Stimulated activated CD8-positive, alpha-beta memory T cell treated with anti-CD3 and anti-CD28 coated beads, Interleukin-15, amount 100 ng/mL, for 4 hours (primary cell): ENCODE measurements at places on chromosomes 7 and 10.

- DNase-seq, result no peak
These were observed 10.6 kb downstream of the PLEKHS1 start for GRCh38 chr10:113762083-113762482.

DNA sequence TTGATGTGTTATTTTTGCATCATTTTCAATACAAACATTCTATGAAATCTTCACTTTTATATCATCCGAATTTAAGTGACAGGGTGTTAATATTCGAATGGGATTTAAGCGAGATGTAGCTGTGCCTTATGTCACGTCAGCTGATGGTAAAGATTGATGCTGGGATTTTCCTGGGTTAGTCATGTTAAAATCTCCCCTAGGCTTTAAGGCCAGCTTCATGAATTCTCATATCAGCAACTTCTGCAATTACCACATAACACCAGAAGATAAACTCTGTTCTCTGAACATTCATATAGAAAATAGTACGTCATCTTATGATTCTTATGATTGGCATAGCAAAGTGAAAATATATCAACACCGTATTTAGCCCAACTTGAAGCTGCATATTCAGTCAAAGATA lies 669.2 kb downstream of the PCDH15 start:
- DNase-seq, result no peak

- no peak for DNase-seq
These were observed 11.4 kb downstream of the GIMAP6 start for GRCh38 chr7:150620617-150621371.

DNA sequence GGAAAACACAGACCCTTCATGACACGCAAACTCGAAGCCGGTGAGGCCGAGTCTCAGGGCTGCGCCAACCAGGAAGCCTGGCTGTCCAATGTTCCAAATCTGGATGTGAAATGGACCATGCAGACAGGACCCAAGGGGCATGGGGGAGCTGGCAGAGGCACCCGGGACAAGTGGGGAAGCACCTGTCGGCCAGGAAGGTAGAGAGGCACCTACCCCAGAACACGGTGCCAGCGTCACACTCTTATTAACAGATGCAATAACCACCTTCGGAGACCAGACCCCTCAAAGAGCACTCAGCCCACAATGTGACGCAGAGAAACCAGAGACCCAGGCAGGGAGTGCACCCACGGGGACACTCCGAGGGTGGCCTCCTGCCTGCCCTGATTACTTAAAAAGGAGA lies 88.3 kb upstream of the PDGFA start:
- DNase-seq, result no peak

GRCh38 chr7:368651-369475 lies 78.9 kb downstream of the FOXL3 start:
- DNase-seq, result no peak

DNA sequence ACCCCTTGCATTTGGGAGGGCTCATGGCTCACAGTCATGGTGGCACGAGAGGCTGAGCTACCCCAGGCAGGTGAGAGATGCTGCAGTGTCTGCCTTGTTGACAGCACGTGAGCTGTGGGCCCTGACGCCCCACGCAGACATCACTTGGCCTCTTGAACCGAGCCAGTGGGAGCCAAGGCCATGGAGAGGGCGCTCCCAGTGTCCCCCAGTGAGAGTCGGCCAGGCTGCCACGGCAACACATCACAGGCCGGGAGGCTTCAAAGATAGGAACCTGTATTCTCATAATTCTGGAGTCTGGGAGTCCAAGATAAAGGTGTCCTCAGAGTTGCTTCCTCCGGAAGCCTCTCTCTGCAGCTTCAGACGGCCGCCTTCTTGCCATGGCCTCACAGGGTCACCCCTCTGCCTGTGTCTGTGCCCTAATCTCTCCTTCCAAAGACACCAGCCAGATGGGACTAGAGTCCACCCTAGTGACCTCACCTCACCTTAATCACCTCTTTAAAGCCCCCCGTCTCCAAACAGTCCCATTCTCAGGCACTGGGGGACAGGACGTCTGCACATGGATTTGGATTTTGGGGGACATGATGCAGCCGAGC lies 119.6 kb downstream of the KLF6 start:
- DNase-seq, result no peak

DNA sequence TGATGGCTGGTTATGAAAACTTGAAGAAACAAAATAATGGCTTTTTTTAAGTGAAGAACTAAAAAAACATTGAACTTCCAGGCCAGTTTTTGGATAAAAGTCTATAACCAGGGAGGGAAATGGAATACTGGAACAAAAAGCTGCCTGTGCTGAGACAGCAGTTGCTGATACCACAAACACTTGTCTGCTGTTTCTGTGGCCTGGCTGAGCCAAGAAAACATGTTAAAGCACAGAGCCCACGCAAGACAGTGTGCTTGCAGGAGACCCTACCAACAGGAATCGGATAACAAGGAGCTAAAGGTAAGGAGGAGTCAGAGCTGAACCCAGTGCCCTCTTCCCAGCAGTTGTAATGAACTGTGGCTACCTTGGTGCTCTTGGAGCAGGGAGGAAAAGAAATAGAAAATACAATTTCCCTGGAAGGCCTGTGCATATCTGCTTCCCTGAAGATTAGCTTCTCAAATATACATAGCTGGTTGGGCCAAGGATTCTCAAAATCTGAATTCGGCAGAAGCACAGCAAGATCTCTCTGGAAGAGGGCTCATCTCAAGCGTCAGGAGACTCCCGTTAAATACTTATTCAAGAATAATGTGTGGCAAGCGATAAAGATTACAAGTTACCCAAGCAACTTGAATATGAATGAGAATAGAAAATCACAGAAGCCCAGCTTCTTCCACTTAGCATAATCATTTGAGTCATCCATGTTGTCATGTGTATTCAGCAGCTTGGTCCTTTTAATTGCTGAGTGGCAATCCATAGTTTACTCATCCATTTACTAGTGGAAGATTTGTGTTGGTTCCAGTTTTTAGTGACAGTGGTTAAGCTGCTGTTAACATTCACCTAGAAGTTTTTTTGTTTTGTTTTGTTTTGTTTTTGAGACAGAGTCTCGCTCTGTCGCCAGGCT lies 87.6 kb downstream of the NOD1 start:
- DNase-seq, result no peak

- DNase-seq, result no peak
These were observed 207.9 kb upstream of the MYO3A start for GRCh38 chr10:25725917-25726716.
